ENCODE measurements at places on chromosomes 7 and 10.
A peak's percentile ranks its signal among the peaks of the same experiment; 100 is the strongest.

GRCh38 chr10:88115968-88116367 lies 252.5 kb downstream of the PTEN start:
- DNase-seq, result peak; percentile 18

DNA sequence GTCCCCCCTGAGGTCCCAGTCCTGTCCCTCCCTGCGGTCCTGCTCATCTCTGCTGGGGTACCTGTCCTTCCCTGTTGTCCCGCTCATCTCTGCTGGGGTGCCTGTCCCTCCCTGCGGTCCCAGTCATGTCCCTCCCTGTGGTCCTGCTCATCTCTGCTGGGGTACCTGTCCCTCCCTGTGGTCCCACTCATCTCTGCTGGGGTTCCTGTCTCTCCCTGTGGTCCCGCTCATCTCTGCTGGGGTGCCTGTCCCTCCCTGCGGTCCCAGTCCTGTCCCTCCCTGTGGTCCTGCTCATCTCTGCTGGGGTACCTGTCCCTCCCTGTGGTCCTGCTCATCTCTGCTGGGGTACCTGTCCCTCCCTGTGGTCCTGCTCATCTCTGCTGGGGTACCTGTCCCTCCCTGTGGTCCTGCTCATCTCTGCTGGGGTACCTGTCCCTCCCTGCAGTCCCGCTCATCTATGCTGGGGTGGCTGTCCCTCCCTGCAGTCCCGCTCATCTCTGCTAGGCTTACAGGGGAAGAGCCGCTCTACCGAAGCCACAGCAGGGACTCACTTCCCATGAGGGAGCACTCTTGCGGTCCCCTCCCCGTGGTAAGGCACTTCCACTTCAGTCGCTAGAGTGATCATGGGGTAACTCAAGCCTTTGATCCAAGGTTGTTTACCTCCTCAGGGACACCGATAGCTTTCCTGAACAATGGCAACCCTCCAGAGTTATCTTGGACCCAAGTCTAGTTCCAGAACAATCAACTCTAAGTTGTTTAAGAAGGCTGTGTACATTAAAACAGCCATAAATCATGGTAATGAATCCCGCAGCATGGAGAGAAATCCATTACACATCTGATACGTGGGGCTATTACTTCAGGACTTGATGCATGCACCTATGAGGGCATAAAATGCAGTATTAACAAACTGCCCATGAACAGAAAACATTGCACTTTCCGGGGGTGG lies 46.8 kb upstream of the MNX1 start:
- no peak for DNase-seq

DNA sequence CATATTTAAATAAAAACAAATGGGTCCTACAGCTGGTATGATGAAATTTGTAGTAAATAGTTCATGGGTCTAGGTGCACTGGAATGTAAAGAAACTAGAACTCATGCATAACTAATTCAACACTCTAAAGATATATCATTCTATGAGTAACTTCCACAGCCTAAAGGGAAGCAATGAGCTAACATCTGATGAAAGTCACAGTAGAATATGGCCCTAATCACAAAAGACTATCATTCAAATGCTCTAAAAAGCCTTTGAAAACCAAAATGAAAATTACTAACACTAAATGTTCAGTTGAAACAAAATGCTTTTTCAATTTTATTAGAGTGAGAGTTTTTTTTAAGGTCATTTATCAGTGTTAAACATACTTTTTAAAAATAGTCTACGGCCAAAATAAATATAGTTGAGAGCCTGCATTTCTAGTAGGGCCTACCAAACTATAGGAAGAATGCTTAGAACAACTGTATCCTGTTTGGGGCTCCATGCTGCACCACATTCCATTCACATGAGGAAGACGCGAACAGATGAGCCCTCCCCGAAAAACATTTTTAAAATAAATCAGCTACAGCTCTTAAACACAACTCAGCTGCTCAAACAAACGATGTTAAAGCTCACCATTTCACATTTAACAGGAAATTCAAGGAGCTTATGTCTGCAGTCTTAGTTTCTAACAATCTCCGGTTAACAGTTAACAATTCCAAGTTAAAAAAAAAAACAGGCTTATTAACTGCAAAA lies 134.5 kb downstream of the NRBF2 start:
- DNase-seq, result peak; percentile 89

- no peak for DNase-seq
Observed at GRCh38 chr7:27955596-27955995, 215.6 kb downstream of the TAX1BP1 start.

DNA sequence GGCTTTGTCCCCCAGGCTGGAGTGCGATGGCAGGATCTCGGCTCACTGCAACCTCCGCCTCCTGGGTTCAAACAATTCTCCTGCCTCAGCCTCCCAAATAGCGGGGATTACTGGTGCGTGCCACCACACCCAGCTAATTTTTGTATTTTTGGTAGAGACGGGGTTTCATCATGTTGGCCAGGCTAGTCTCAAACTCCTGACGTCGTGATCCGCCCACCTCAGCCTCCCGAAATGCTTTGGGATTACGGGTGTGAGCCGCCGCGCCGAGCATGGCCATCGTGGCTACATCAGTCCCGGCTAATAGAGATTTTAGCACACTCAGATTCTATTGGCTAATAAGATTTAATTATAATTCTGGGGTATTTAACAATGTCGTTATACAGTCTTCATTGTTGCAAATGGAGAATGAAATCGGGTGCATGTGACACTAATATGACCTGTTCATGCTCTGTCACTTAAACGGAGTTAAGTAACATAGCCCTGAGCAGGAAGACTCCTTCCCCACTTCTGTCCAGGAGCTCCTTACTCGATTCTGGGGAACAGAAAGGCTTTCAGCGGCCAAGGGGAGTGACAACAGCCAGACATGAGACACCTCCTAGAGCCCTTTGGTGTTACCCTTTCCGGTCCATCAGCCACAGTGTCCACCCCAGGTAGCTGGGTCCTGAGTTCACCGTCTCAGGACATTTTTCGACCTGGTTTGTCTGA lies 40.9 kb upstream of the FAM20C start:
- no peak for DNase-seq

- no peak for DNase-seq
Observed at GRCh38 chr10:97048649-97049427, 136.9 kb downstream of the SLIT1 start.

DNA sequence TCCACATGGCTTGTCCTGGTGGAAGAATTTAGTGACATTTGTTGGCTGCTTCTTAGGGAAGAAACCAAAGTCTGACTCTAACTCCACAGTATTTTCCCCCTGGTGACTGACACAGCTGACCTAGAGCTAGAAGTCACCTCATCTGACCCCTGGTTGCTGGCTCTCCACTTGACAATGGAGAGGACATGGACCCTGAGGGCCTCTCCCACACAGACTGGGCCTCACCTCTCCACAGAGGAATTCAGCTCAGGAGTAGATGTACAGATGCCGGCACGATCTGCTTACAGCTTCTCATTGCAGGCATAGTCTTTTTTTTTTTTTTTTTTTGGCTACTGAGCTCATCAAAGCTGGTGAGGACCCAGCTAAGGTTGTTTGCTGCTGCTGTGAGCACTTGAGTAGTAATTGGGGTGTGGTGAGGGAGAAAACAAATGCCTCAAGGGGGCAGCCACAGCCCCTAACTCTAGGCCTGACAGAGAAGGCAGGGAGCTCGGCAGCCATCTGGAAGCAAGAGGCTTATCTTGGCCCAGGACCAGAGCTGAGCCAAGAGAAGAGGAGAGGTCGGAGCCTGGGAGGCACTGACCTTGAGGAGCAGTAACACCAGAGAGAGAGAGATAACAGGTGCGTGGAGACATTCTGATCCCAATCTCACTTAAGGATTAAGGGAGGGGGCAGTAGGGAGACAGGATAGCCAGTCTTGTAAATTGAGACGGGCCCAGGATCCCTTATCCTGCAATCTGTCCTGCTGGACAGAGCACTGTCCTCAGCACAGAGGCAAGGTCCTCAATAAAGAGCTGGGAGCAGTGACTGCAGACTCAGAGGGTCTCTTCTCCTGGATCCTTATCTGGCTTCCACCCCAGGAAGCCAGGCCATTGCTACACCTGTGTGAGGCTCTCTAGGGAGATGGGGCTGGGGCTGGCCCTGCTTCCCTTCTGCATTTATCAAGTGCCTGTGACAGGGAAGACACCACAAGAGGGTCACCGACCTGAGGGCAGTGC lies 9.4 kb downstream of the PRSS58 start:
- no peak for DNase-seq

DNA sequence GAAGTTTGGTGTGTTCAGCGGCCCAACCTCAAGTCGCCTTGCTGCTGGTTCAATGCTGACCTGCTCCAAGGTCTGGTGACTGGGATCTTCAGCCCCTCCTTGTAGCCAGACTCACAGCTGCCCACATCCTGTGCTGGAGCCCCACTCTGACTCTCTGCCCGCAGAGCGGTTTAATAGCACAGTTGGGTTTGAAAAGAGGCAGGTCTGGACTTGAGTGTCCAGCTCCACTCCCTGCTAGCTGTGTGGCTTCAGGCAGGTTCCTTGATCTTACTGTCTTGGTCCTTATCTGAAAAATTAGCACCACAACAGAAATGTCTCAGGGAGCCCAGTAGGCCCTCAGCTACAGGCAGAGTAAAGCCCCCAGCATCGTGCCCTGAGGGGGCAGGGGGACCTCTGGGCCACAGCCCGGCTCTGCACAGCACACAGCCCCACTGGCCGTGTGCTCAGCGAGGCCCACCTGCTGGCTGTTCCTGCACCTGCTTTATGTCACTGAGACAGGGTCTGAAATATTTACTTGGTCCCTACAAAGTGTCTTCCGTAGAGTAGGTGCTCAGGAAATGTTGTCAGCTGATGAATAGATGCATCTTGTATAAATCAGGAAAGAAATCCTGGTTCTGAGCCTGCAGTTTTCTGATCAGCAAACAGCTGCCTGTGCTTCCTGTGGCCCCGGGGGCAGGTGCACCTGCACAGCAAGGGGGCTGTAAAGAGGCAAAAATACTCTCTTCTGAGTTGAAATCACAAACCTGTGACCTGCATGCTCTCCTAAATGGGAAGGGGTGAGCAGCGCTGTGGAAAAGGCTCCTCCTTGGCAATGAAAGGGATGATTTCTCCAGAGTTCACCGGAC lies 155.5 kb downstream of the SVIL start:
- DNase-seq, result peak; percentile 83

DNA sequence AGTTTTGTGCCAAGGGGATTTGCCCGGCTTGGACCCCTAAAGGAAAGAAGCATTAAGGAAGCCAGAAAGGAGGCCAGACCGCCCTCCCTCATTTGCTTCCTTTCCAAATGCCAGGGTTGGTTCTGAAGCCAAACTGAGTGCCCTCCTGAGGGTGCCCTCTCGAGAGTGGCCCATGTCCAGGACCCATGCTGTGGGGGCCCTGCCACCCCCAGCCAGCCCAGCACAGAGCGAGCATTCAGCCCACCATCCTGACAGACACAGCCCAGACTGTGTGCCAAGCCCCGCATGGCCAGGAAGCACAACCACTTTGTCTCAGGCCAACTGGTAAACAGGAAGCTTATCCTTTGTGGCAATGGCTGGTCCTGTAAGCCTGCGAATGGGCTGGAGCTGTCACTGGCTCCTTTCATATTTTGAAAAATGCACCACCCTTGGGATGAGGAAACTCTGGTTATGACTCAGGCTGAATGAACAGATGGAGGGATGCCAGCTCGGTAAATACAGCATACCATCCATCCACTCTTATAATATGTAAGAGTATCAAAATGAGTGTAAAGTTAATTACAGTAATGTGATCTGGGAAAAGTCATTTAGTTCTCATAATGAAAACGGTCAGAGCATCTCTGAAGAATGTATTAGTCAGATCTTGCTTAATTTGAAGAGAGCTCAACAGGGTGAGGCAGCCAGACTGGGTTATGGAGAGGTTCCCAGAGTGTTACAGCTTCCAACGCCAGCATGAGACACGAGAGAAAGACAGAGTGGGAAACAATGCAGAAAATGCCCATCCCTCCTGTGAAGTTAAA lies 65.0 kb downstream of the STK17A start:
- DNase-seq, result peak; percentile 99

- no peak for DNase-seq
Observed at GRCh38 chr10:33293531-33294170, 40.8 kb downstream of the NRP1 start.

DNA sequence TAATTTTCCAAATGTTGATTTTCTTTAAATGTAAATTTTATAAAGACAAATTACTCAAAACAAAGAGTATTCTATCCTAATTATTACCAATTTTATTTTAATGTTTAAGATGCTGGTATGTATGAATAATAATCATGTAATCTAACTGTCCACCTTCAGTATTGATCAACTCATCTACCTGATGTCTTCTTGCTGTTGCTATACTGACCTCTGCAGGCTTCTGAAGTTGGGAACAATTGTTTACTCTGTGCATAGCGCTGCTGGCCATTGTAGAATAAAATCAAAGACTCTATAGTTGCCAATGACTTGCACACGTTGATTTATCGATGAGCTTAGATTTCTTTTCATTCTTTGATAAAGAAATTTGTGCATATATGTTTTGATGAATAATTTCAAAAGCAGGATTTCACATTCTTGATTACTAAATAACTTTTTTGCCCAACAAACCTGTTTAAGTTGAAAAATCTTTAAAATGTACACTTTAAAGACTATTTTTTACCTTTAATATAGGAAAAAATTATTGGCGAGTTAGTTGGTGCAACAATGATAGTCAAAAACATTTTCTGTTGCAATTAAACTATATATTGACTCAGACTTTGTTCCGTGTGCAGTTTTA lies 282.3 kb downstream of the TFEC start:
- DNase-seq, result peak; percentile 3

- DNase-seq, result peak; percentile 91
Observed at GRCh38 chr10:78960316-78960800, 108.4 kb upstream of the ZMIZ1 start.

DNA sequence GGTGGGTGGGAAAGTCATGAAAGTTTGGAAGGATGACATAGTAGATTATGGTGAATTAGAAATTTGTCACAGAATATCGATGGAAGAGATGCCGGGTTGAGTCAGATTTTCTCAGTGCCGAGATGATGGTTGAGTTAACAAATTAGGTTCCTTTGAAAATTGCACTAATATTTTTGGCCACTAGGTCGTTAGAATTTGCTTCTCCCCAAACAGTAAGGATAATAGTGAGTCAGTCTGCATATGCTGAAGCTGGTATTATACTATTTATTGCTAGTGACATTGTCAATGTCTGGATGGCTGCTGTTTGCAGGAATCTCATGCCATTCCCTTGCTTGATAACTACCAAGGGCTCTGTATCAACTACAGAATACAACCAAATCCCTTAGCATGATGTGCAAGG lies 37.7 kb upstream of the MINDY3 start:
- DNase-seq, result peak; percentile 5

Data from astrocyte of the spinal cord (primary cell).